ENCODE measurements at places on chromosomes 6 and 20.

DNA sequence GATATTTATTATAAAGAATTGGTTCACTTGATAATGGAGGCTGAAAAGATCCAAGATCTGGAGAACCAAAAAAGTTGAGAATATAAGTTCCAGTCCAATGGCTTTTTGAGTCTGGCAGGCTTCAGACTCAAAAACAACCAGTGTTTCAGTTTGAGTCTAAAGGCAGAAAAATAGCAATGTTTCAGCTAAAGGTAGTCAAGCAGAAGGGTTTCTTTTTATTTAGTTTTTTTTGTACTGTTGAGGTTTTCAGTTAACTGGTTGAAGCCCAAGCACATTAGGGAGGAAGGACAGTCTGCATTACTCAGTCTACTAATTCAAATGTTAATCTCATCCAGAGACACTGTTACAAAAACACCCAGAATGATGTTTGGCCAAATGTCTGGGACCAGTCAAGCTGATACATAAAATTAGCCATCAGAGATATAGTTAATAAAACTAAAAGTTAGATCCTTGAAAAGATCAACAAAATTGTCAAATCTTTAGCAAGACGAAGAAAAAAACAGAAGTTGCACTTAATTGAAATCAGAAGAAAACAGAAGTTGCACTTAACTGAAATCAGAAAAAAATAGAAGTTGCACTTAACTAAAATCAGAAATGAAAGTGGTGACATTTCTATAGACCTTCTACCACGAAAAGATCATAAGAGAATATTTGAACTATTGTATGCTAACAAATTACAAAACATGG is 980.3 kb upstream of the FLRT3 start:
- no peak for DNase-seq

- no peak for DNase-seq
These were observed 96.9 kb upstream of the SGK1 start for GRCh38 chr6:134414793-134415192.

GRCh38 chr6:116444092-116444491 is 17.1 kb upstream of the CALHM6 start:
- peak; percentile 42 for DNase-seq

DNA sequence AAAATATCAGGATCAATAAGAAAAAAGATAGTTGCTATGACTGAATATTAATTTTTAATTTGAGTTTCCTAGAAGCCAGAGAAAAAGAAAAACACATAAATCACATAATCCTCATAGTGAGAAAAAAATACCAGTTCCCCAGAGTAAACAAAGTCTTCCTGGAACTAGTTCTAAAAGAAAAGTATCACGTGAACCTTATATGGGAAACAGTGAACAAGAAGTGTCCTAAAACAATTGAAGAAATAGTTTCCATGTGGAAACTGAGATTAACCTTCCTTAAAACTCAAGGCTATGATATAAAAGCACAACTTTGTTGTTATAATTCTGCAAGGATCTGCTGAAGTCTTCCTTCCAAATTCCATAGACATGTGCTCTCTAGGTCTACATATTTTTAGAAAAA is 50.6 kb downstream of the RCAN2 start:
- no peak for DNase-seq

GRCh38 chr6:34378470-34378869 is 14.0 kb downstream of the NUDT3 start:
- peak; percentile 51 for DNase-seq

Data from AG20443 (cell line).